GM12891 (cell line): ENCODE measurements at places on chromosomes 2 and 18.

DNA sequence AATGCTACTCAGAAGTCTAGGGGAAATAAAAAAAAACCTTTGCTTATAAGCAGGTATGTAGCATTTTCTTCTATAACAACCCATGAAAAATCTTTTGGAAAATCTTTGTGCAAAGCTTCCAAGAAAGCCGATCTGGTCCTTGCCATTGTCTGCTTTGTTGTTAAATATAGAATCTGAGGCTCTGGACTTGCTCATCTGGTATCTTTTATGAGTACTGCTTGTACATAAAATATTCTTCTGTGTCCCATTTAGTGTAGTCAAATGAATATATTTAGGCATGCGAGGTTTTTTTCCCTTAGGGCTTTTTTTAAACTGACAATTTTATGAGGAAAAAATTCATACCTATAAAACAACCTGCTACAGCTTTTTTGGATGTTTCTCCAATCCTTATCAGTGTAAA, 45.0 kb upstream of the RMND5A start:
- DNase-seq, result no peak

- no peak for DNase-seq
These were observed 27.6 kb upstream of the MSTN start for GRCh38 chr2:190090148-190090547.

DNA sequence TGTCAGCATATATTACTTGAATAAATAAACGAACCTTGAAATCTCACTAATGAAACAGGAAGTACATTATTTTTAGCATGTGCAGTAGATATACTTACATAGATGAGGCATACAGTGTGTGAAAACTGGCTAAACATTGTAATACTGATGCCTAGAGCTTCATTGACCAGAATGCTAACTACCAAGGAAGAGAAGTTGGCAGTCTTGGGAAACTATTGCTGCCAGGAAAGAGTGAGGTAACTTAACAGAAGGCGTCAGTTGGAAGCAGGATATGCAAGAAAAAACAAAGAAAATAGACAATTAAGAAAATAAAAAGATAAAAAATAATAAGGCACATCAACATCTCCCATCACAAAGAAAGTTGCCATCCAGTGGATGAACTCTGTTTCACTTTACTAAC, 963.0 kb downstream of the TDRD15 start:
- DNase-seq, result no peak

- no peak for DNase-seq
These were observed 250.0 kb downstream of the SOX11 start for GRCh38 chr2:5942204-5942603.

DNA sequence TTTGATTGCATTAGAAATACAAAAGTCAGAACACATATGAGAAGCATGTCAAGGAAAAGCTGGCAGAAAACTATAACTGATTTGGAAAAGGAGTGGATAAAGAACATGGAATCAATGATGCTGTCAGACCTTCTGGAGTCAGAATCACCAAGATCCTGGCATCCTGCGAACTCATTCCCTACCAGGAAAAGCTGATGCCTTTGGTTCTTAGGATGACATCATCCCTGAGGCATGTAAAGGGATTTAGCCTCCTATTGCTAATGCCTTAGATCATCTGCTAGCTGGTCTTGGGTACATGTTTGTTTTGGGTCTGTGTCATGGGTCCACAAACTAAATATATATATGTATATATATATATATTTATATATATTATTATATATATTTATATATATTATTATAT, 680.7 kb downstream of the EPHA4 start:
- no peak for DNase-seq

DNA sequence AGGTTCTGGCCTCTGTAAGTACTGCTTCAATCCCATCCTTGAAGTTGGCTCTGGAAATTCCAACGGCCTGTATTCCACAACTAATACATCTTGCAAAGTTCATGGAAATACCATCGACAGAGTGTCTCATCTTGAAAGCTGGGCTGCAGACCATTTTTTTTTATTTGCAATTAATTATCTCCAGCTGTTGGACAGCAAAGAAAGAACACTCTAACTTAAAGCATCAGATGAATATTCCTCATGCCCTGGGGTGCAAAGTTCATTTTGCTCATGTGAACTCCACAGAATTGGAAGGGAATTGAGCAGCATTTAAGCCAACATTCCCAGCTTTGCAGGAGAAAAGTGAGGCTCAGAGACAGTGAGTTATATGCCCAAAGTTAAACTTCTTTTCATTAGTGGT, 96.5 kb upstream of the PIEZO2 start:
- no peak for DNase-seq

GRCh38 chr2:207417301-207417718, 112.5 kb upstream of the CREB1 start:
- DNase-seq, result no peak

DNA sequence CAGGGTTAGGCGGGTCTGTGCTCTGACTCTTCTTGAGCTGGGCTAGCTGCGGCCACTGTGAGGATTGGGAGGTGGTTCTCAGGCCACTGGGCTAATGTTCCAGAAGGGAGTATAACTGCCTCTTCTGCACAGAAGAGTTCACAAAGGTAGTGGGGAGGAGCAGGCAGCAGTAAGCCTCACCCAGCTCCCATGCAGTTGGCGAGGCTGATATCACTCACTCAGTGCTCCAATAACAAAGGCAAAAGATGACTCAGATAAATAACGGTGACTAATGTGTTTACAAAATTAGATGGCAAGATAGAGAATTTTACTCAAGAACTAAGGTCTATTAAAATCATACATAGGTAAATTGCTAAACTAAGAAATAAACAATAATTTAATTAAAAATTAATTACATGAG, 174.2 kb upstream of the TMEM200C start:
- no peak for DNase-seq

- no peak for DNase-seq
These were observed 33.7 kb upstream of the MCM6 start for GRCh38 chr2:135909976-135910375.

- no peak for DNase-seq
These were observed 62.0 kb upstream of the ZSWIM2 start for GRCh38 chr2:186910996-186911395.

- DNase-seq, result no peak
These were observed 92.5 kb downstream of the SP3 start for GRCh38 chr2:173872714-173873113.

GRCh38 chr18:78564030-78564429, 415.6 kb upstream of the SALL3 start:
- no peak for DNase-seq

GRCh38 chr18:8882632-8883408, 177.5 kb downstream of the MTCL1 start:
- no peak for DNase-seq

- no peak for DNase-seq
These were observed 82.0 kb downstream of the MREG start for GRCh38 chr2:215931256-215931903.

DNA sequence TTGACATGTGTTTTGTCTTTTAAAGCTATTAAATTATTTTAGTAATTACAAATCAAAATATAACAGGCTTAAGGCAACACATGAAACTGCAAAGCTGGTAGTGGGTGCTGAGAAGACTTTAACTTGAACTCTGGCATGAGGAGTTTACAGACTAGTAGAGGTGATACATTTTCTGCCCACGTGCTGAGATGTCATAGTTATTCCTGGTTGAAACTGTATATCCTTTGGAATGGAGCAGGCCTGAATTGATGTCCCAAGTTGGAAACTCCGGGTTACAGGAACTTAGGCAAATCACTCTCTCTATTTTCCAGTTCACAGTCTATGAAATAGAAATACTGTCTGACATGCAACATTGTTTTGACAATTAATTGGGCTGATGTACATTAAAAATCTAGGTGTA, 177.1 kb upstream of the NOL4 start:
- no peak for DNase-seq

DNA sequence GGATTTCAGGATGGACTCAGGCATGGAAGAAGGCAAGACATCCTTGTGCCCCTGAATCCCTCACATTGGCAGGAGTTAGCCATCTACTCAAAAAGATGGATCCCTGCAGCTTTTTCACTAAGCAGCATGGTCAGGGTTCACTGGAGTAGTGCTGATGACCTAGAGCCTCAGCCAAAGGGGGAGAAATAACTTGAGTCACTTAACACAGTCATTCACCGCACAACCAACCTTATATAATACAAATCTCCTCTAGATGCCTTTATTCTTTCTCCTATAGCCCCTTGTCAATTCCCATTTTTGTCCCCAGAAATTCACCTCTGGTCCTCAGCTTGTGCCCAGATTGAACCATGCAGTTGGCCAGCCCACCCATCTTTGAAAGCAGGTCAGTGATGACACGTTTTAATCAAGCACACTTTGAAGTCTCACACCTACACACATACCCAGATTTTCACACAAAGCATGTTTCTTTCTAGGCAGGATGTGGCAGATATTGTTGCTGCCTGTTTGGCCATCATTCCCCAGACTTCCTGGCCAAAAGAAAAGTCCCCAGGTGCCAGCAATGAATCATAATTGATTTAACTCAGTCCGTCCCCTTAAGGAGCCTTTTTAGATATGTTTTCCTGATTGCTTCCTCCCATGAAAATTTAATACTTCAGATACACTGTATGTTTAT, 84.2 kb downstream of the LBH start:
- no peak for DNase-seq

DNA sequence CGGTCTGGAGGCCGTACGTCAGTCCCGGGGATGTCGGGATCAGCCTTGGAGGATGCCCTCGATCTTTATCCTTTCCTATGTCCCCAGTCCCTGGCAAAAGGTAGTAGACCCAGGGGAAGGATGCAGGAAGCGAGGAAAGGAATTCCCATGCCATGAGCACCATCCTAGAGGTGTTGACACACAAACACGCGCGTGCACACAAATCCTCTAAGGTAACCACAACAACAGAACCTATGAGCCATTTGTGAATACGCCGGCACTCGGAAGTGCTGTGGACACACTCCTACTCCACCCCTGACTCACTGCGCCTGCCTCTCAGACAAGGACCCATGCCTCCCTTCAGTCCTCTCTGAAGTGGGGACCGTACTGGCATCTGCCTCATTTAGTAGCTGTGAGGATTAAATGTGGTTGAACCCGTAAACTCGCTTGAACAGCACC, 11.3 kb upstream of the MLPH start:
- no peak for DNase-seq

- DNase-seq, result no peak
These were observed 53.4 kb upstream of the RALBP1 start for GRCh38 chr18:9421901-9422327.

GRCh38 chr2:205869439-205869838, 187.1 kb downstream of the NRP2 start:
- DNase-seq, result no peak

DNA sequence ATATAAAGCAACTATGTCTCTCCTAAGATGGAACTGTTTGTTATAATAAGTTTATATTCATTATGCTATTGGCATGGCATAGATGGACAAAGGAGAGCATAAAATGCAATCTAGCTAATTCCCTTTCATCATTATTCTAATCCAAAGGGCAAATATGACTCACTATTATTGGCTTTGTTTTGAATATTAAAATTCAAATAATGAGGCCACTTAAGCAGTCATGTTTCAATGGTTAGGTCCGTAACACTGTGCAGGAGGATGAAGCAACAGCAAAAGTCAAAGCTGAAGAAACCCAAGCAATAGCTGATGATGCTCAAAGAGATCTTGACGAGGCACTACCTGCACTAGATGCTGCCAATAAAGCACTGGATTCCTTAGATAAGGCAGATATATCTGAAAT, 177.1 kb downstream of the TRABD2A start:
- no peak for DNase-seq

GRCh38 chr2:43033466-43034241, 192.8 kb downstream of the ZFP36L2 start:
- DNase-seq, result no peak
